ENCODE measurements at places on chromosomes 1 and 21. TPM values are rescaled to one million over a fixed set of nuclear protein-coding genes. Genes with fewer than 3 reads are reported as not detected.

Gene PAQR6
- total RNA-seq: 0.50 TPM

Gene PLPPR4
- 0.25 TPM for total RNA-seq

Gene KIAA1614
- total RNA-seq: 3.8 TPM

Gene ADGRL2
- total RNA-seq: 75.9 TPM

Gene ANKRD34A
- total RNA-seq: 0.13 TPM

Gene LRIG2
- total RNA-seq: 9.6 TPM

Gene S100A2
- 1.5 TPM for total RNA-seq

Gene XCL1
- total RNA-seq: not detected

Gene MIXL1
- total RNA-seq: 0.06 TPM

Gene MED8
- 42.8 TPM for total RNA-seq

Gene LCE6A
- not detected for total RNA-seq

Gene PLA2G2F
- not detected for total RNA-seq

Gene VSIG8
- not detected for total RNA-seq

Gene NID1
- total RNA-seq: 261 TPM

Gene CLCA1
- not detected for total RNA-seq

Gene KLHL20
- total RNA-seq: 46.7 TPM

Gene SPRR2G
- not detected for total RNA-seq

Gene SIM2
- not detected for total RNA-seq

Gene LDLRAD1
- total RNA-seq: not detected

Gene SLC35F3
- total RNA-seq: not detected

Gene MSH4
- total RNA-seq: under 0.01 TPM

Gene KRTAP12-3
- total RNA-seq: not detected
